Activated T-helper 17 cell treated with anti-CD3 and anti-CD28 coated beads, Interleukin-2, amount 50 U/mL, for 72 hours (primary cell): ENCODE measurements at places on chromosomes 1 and 21.

GRCh38 chr1:206557636-206558473, 50.5 kb downstream of the RASSF5 start:
- no peak for ATAC-seq

GRCh38 chr1:32180186-32181060, 948 bp downstream of the TXLNA start:
- peak; percentile 27 for ATAC-seq

- ATAC-seq: peak; percentile 83
Observed at GRCh38 chr1:24149866-24150233, 6.9 kb upstream of the IL22RA1 start.

DNA sequence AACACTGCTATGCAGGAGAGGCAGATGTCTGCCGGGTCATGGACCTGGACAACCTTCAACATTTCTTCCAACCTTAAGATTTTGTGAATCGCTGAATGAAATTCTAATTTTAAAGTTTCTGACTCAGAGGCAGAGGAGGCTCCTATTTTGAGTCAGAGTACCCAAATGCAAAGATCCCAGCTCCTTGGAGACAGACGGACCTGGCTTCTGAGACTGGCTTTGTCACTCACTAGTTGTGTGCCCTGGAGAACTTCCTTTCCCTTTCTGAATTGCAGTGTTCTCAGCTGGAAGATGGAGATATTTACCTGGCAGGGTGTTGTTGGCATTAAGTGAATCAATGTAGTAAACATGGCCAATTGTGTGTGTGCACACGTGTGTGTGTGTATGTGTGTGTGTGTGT, 51.9 kb downstream of the IER5 start:
- peak; percentile 72 for ATAC-seq

- ATAC-seq: no peak
Observed at GRCh38 chr1:234734412-234734835, 124.4 kb upstream of the IRF2BP2 start.

DNA sequence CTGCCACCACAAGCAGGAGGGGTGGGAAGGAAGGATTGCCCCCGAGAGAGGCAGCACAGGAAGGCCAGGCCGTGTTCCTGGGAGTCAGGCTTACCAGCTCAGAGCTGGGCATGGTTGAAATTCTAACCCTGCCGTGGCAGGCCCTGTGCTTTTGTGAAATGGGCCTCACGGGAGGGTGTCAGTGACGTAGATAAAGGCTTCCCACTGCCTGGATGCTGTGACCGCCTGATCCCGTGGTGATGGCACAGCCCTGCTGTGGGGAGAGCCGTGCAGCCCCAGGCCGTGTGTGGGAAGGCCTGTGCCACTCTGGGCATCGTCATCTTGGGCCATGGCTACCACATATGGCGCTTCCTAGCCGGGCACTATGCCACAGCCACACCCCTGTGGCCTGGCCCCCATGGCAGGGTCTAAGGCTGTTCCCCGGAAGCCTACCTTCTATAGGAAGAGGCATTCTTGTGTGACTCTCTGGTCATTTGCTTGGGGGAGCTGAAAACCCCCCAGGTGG, 161.3 kb downstream of the PCBP3 start:
- no peak for ATAC-seq

DNA sequence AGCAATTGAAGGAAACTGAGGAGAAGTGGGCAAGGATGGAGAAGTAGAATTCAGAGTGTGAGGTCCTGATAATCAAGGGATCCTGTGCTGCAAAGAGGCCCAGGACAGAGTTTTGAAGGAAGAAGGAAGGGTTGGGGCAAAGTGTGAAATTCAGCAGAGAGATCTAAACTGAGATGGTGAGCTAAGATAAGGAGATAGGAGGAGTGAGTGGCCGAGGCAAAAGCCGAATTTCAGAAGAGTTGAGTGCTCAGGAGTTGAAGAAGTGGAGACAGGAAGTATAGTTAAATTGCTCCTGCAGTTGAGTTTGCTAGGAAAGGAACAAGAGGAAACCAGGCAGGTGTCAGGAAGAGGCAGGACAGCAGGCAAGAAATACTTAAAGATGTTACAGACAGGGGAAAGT, 16.4 kb upstream of the MAPKAPK2 start:
- ATAC-seq: no peak

GRCh38 chr1:100995198-100995988, 30.2 kb downstream of the DPH5 start:
- no peak for ATAC-seq

GRCh38 chr1:26274801-26275425, 5.0 kb upstream of the SH3BGRL3 start:
- no peak for ATAC-seq

DNA sequence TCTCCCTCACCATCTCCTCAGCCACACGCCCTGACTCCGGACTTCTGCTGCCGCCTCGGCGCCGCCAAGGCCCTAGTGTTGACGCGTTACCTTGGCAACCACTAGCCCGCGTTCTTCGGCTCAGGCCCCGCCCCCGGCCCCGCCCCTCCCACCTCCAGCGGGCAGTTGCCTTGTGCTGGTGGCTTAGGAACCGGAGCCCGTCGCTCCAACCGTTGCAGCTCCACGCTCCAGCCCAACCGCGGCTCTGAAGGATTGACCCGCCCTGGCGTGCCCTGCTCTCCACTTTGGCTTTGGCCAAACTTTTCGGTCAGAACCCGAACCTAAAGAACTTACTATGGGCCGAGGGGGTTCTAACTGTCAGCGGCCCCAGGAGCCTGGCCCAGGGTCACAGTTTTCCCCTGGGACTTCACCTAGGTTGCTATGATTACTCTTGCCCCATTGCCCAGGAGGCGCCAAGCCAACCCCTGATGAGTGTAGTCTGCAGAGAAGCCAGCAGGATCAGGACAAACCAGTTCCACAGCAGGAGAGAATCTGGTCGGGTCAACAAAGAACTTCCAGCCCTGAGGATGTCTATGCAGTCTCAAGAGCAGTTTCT, at the start of gene CFAP45:
TSS of gene CFAP45 (minus strand) at position 80 of the 595 bp plus-strand sequence. CDS start at position 13, 67 bp downstream.
- ATAC-seq: no peak

GRCh38 chr1:166836733-166837132, 2.5 kb upstream of the POGK start:
- no peak for ATAC-seq

GRCh38 chr1:18629659-18630510, 761 bp upstream of the PAX7 start:
- no peak for ATAC-seq

DNA sequence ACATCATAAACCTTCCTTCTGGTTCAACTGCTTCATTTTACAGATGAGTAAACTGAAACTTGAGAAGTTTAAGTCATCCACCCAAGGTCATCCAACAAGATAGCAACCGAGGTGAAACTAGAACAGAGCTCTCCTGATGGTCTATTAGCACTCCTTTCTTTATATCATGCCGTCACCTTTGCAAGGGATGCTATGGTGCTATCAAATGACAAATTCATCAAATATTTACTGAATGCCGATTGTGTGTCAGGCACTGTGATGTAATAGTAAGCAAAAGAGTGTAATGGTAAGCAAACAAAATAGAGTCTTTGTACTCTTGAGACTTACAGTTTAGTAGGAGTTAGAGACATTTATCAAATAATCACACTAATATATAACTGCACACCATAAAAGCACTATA, 14.0 kb upstream of the SGIP1 start:
- ATAC-seq: no peak
